ENCODE measurements at places on chromosomes 4 and X. TPM values are rescaled to one million over a fixed set of nuclear protein-coding genes. Genes with fewer than 3 reads are reported as not detected.

DNA sequence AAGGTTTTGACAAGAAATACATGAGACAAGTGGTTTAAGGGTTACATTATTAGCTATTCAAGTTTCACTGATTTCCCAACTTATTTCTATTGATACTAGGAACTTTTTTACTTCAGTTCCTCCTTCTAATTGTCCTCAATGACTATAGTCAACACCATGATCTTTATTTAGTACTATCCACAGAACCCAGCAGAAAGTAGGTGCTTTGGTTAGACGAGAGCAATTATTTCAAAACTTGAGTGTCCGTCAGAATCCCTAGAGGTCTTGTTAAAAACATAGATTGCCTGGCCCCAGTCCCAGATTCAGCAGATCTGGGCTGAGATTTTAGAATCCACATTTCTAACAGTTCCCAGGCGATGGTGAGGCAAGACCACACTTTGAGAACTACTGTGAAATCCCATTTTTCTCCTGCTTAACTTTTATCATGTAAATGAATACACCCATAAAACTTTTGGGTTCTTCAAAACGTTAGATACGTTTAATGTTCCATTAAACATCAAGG is 17.9 kb downstream of the EXOC1 start:
- DNase-seq, result no peak

Gene TKTL2
- not detected for total RNA-seq

- DNase-seq, result no peak
Observed at GRCh38 chrX:110331444-110332030, 13.7 kb upstream of the AMMECR1 start.

DNA sequence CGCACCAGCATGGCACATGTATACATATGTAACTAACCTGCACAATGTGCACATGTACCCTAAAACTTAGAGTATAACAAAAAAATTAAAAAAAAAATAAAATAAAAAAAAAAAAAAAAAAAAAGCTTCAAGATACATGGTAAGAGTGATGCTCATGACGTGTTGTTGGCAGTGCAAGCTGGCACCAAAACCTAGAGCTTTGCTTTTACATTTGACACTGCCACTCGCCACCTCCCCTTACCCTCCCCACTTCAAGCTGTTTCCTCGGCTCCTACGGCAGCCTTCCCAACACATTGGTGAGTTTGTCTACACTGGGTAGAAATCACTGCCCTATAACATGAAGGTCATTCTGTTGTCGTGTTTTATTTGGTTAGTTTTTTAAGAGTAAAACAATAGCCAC is 197.6 kb upstream of the ANXA3 start:
- DNase-seq, result no peak

Gene DKK2
- not detected for total RNA-seq

DNA sequence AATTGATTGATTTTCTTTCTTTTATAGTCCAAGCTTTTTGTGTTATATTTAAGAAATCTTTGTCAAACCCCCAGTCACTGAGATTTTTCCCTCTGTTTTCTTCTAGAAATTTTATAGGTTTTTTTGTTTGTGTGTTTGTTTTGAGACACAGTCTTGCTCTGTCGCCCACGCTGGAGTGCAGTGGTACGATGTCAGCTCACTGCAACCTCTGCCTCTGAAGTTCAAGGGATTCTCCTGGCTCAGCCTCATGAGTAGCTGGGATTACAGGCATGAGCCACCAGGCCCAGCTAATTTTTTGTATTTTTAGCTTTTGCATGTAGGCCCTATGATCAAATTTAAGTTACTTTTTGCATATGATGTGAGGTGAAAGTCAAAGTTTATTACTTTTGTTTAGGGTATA is 20.9 kb upstream of the FBXW7 start:
- no peak for DNase-seq

Gene BLTP1
- 34.9 TPM for total RNA-seq

DNA sequence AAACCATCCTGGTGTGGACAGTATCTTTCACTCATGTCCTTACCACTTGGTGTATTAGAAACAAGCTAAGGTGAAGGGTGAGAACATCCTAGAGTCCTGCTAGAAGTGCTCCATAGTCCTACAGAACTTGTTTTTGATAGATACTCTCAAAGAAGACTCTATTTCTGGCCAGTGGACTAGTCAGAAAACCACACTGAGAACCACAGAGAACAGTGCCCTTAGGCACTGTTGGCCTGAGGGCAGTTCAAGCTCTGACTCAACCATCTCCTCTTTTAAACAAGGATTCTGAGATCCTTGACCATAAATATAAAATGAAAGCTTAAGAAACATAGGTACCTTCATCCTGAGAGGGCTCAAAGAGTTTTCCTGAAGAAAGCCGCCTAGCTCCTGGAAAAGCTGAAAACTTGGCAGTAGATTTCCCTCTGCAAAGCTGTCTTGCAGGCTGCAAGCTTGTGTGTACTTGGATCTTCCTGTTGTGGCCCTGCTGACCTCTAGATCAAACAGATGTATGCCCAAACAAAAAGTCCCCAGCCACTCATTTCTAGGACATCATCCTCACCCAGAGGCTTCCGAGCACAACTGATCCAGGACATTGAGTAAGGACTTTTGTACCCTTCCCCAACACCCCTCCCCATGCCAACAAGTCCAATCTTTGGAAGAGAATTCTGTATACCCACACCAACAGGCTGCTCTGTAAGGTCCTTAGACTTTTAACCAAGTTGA is 111.6 kb upstream of the CXCL13 start:
- DNase-seq, result no peak

DNA sequence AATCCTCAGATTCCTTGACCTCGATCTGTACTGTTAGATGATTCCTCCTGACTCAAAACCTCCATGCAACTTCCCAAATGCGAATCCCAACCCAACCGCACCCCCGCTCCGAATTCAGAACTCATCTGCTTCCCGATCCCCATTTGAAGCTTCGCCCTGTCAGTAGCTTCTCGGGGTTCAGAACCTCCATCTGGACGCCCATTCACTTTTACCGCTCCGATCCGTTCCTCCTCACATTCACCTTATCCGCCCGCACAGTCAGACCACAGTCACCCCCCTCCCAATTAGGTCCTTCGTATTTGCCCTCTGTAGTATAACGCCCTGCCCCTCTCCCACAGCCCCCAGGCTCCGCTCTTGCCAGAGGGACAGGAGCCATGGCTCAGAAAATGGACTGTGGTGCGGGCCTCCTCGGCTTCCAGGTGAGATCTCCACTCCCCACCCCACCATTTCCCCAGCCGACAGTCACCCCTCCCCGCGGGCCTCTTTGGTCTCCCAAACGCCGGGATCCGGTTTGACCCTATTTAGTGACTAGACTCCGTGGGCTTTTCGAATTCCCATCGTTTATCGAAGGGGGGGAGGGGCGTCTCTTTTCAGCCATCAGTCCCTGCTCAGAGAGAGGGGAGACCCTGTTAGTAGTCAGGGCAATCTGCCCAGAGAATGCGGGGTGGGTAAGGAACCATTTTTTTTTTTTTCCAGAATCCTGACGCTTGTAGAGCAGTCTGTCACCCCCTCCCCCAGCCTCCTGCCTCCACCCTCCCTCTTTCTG is 691 bp downstream of the MAGED1 start:
- DNase-seq, result no peak

- DNase-seq, result no peak
Observed at GRCh38 chr4:14091531-14091930, 464.0 kb upstream of the BOD1L1 start.

Gene PCYT1B
- total RNA-seq, result not detected

Gene SORCS2
- total RNA-seq, result 0.17 TPM

Gene TCEAL6
- not detected for total RNA-seq

DNA sequence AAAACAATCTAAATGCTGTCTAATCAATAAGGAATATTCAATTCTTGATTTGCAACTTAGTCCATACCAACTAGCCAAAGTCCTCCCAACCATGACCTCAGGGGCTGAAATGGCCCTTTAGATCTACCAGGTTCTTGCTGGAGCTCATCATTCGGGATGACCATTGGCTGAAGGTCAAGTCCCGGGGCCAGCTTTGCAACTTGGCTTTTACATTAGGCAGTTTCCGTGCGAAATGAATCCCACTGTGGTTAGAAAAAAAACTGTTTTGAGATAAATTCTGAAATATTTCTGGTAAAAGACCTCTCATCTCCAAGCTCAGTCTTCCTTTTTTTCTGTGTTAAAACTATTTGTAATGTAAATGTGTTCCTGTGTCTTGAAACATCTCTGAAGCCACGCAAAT is 178.6 kb downstream of the TENM3 start:
- DNase-seq, result no peak

Gene AMBN
- total RNA-seq, result not detected

- no peak for DNase-seq
Observed at GRCh38 chrX:148904421-148905111, 404.1 kb downstream of the AFF2 start.

DNA sequence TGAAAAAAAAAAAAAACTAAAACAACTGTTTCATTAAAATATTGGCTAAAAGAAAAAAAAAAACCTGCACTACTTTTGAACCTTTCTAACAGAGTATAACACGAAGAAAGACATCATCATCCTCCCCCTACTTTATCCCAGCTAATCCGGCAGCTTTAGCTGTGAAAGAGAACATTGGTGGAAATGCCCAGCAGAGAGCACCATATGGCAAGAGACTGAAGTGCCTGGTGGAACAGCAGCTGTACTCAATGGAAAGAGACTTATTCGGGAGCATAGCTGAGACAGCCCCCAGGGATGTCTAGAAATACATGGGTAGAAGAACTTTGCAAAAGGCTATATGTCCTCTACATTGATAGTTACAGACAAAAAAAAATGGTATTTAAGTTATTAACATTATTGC is 30.3 kb downstream of the STPG2 start:
- DNase-seq, result no peak

DNA sequence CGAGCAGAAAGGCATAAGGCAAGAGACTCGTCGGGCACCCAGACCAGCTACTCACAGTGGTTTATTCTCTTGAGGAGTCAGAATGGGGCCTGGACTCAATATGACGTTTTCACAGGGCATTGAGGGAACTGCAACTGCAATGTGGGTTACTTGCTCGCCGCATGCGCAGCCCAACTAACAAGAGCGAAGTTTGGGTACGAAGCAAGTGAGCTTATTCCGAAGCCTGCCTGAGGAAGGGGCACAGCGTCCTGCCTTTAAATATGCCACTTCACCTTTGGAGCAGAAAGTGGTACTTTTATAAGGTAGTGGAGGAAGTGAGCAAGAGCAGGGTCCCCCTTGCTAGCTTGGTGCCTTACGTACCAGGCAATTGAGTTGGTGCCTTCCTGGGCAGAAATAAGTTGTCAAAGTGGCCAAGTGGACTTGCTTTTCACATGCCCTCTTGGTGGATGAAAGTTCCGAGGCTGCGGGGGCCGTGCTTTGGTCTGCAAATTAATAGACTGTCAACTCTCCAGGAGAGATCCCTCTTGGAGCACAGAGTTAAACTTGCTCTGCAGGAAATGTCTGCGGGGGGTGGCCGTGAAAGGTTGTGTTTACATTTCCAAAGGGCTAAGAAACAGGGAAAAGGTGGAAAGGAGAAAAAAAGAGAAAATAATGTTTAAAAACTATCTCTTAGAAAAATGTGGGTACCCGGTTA is 480.4 kb downstream of the TRIML1 start:
- DNase-seq, result no peak

- no peak for DNase-seq
Observed at GRCh38 chrX:46589977-46590723, 16.6 kb downstream of the CHST7 start.

DNA sequence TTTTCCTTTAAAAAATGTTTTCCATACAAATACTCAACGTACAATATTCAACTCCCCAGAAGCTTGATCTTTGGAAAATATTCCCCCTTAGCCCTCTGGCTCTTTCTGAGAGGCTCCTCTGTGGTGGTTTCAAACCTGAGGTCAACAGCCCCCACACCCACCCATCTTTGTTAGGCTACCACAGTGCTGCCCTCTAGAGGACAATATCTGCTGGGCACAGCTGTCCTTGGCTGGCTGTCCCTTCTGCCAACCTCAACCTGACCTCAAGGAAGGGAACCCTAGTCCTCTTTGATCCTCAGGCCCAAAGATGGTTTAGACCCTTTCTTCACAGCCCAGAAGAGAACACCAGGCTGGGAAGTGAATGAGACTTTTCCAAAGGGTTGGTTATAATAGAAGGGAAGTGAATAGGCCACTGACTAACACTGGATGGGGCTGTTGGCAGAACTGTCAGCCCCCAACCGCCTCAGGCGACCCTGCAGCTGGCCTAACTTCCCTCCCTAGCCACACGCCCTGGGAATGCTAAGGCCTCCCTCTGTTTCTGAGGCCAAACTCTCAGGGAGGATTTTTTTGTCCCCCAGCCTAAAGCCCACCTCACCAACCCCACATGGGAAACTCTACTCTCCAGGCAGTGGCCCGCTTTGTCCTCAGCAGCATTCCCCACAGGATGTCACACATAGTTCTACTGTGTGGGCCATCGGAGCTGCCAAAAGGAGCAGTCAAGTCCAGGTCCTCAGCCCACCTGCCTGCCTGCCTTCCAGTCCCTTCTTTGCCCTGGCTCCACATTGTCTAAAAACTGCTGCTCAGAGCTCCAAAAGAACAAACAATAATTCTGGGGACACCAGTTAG is 34.3 kb downstream of the NYX start:
- DNase-seq, result no peak

DNA sequence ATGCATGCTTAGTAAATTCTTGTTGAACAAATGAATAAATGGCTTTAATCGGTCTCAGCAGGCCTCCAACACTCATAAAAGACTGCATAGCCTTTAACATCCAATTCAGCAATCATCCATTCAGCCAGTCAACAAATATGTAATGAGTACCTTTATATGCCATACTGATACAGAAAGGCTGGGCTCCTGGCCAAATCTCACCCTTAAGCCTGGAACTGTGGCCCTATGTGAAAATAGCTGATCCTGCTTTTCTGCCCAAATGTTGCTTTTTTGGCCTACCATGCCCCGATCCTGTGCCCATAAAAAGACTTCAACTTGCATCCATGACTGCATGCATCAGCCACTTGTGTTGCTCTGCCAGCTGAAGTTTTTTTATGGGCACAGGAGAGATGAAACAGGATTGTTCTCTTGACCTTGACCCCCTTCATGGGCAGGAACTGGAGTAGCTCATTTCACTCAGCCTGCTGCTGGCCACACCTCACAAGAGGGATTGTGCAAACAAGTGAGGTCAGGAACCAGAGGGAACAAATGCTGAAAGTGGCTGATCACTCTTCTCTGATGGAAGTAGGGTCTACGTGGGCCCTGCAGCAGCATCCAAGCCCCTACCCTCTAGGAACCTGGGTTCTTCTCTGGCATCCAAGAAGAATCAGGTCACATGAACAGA is 75.6 kb downstream of the NPY1R start:
- DNase-seq, result no peak

GRCh38 chr4:184420881-184421416 is 53.4 kb downstream of the IRF2 start:
- DNase-seq, result no peak

Gene WDR1
- 559 TPM for total RNA-seq

- DNase-seq, result no peak
Observed at GRCh38 chrX:153828308-153828707, 2.0 kb downstream of the PDZD4 start.

Gene PCSK1N
- total RNA-seq, result 0.42 TPM

GRCh38 chr4:179601671-179602070 is 2159.4 kb upstream of the AGA start:
- no peak for DNase-seq

GRCh38 chr4:48064349-48064748 is 47.8 kb downstream of the NIPAL1 start:
- DNase-seq, result no peak
